ENCODE measurements at places on chromosomes 2 and 18.
A peak's percentile ranks its signal among the peaks of the same experiment; 100 is the strongest.

GRCh38 chr18:31516437-31516836, 18.5 kb downstream of the DSG2 start:
- no peak for DNase-seq

DNA sequence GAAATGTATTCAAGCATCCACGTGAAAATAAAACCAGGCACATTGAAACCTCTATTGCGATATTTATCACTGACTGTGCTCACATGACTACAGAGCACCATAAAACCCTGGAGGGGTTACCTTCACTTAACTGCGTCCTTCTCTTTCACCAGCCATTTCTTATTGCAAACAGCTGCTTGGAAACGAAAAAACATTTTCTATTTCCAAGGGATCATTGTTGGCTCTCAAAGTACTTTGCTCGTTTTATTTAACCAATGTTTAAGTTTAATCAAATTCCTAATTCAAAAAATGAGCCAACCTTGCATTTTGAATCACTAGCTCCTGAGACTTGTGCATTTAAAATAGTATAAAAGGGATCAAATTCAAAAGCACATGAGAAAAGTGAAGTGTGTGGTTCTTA, 134.4 kb downstream of the OSR1 start:
- no peak for DNase-seq

DNA sequence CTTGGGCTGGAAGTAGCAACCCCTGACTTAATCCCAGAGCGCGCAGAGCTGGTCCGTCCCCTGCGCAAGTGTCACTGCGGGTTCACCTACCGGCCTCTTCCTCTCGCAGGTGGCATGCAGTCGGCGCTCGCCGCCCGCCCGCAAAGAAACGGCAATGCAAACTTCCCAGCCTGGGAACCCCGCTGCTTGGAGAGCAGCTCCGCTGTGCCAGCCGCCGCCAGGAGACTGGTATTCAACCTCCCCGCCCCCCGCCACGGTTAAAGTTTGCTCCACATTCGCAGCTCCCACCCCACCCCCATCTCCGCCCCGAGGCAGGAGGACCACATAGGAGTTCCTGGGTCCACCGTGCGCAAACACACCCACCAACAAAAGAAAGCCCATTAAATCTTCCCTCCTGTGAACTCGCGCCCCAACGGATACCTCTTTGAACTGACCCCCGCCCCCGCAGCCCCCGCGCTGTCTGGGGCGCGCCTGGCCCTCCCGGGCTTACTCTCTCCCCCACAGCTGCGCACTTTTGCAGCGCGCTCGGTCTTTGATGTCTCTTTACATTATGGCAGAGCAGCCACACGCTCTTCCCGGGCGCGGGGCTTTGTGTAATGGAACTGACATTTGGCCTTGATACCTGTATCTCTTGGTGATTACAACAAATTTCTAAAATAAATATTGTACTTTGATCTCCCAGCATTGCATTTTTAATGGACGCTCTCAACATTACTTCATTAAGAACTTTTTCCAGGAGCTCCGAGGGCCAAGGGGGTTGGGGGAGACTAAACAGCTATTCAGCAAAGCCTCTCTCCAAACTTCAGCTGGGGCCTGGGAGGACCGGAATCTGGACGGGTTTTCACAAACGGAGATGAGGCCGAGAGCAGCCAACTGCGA, 3.1 kb upstream of the SP5 start:
- peak; percentile 5 for DNase-seq

- no peak for DNase-seq
These were observed 36.9 kb upstream of the PTMA start for GRCh38 chr2:231671270-231672050.

DNA sequence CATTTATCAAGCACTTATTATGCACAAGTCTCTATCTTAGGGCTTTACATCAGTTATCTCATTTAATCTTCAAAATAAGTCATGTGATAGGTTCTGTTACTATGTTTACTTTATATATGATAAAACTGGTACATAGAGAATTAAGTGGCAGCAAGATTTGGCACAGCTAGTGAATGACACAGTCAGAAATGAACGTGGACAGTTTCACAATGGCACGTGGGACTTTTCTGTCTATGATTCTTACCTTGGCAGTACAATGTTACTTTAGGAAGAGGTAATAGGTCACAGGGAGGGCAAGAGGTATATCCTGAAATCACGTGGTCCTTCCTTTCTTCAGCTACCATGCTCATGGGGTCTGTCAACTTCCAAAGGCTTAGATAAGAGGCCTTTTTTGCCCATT, 53.4 kb downstream of the SLC4A10 start:
- DNase-seq, result no peak

Measured in NCI-H1092 treated with DMSO at 0.1 percent for 48 hours (cell line).